Pancreas (tissue), 10 donors: ENCODE measurements at places on chromosomes 3 and 15. TPM values are rescaled to one million over a fixed set of nuclear protein-coding genes. Genes with fewer than 3 reads are reported as not detected.

Gene ACP3
- 2.0 TPM for total RNA-seq

DNA sequence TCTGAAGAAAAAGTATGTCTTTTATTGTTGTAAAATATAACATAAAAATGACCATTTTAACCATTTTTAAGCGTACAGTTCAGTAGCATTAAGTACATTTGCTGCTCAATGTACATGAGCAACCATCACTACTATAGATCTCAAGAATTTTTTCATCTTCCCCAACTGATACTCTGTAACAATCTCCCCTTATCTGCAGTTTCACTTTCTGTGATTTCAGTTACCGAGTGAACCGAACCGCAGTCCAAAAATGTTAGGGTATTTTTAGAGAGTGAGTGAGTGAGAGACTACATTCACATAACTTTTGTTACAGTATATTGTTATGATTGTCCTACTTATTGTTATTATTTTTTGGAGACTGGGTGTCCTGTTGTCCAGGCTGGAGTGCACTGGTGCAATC is 9.0 kb upstream of the SLC25A26 start:
- no peak overlapping the region for H3K4me3 ChIP-seq
- no peaks in the 10 kb centered on the region for H3K27me3 ChIP-seq
- no peaks in the 10 kb centered on the region for H3K36me3 ChIP-seq
- DNase-seq = no peak

DNA sequence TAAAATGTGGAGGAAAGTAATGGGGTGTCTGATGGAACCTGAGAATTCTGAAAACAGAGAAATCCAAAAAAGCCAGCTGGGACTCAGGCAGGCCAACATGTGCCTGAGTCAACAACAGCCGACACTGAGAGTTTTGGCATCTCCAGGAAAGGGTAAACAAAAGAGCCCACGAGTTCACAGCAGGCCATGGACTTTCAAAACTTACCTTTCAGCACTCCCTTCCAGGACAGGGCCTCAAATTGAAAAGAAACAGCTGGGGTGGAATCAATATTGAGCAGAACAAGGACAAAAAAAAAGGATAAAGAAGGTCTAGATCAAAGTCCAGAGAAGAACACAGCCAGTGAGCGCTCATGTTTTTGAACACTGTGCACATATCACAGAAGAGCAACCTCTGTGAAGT is 735.4 kb upstream of the GRM7 start:
- H3K27ac ChIP-seq = peak overlapping the region; percentile 24
- DNase-seq = peak; percentile 62
- no peak overlapping the region for H3K4me3 ChIP-seq
- no peaks in the 10 kb centered on the region for H3K36me3 ChIP-seq
- no peaks in the 10 kb centered on the region for H3K4me1 ChIP-seq
- H3K27me3 ChIP-seq = no peaks in the 10 kb centered on the region

- H3K27me3 ChIP-seq = no peaks in the 10 kb centered on the region
- no peaks in the 10 kb centered on the region for H3K36me3 ChIP-seq
- no peak overlapping the region for H3K27ac ChIP-seq
- no peak for DNase-seq
- H3K4me1 ChIP-seq = no peaks in the 10 kb centered on the region
Measured at GRCh38 chr3:67551361-67552016, 102.9 kb downstream of the SUCLG2 start.

DNA sequence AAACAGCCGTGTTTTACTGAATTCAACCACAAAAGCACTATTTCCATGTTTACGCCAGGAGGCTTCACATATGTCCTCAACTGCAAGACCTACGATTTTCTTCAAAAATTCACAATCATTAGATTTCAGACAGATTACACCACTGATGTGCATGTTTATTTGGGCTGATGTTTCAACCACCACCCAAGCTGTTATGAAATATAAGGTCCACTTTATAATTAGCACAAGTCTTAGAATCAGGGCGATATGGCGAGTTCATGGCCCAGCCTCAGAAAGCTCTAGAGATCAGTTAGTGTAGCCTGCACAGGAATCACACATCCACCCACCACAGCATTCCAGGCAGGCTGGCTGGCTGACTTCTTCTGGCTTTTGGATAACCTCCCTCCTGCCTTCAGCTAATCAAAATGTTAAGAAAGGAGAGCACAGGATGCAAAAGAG is 15.4 kb downstream of the SH3BP5 start:
- H3K27ac ChIP-seq = no peak overlapping the region
- no peaks in the 10 kb centered on the region for H3K4me1 ChIP-seq
- no peaks in the 10 kb centered on the region for H3K36me3 ChIP-seq
- H3K27me3 ChIP-seq = no peaks in the 10 kb centered on the region
- DNase-seq = no peak

Gene ACOX2
- total RNA-seq = 1.3 TPM
